Iris pigment epithelial cell (primary cell): ENCODE measurements at places on chromosomes 5 and 9.

GRCh38 chr5:159658266-159658925, 257.9 kb upstream of the ADRA1B start:
- no peak for DNase-seq

GRCh38 chr5:97044052-97044451, 98.4 kb downstream of the LIX1 start:
- DNase-seq = peak; percentile 31

DNA sequence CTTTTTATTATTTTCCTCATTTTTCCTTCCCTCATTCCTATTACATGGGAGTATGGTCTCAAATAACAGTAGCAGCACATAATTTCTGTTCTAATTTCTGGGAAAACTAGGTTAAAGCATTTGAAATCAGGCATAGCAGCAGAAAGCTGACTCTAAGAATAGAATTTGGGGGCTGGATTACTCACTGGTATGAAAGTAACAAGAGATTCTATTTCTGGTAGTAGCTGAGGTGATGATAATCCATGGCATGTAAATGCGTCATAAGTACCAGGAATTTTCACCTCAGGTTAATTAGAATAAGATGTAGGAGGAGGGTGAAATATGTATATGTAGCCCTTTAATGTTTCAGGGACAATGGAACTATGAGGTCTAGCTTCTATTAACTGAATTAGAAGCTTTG, 662.0 kb downstream of the PTPRD start:
- DNase-seq = peak; percentile 4

DNA sequence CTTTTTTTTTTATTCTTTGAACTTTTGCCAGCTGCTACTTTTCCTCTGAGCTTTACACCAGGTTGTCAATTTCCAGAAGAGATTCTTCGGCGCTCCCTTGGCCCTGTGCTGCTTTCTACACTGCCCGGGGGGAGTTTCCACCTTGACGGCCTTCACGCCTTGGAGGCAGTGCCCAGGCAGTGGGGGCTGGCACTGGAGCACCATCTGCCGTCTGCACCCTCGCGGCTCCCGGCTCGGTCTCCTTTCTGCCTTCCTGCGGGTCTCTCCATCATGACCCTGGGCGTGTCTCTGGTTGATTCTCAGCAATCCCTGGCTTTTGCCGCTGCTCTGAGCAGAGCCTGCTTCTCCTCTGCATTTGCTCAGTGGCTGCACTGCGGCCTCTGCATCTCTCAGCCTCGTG, 2.9 kb downstream of the SLC6A18 start:
- no peak for DNase-seq

- DNase-seq = peak; percentile 86
These were observed 43.4 kb upstream of the TMC1 start for GRCh38 chr9:72477930-72478518.

GRCh38 chr9:35605351-35606137, 482 bp downstream of the TESK1 start:
- DNase-seq = peak; percentile 19

- DNase-seq = no peak
These were observed 77.8 kb upstream of the CCDC112 start for GRCh38 chr5:115374057-115374775.
